Mucosa of gallbladder (tissue), 1 donor: ENCODE measurements at places on chromosomes 1 and 21.

DNA sequence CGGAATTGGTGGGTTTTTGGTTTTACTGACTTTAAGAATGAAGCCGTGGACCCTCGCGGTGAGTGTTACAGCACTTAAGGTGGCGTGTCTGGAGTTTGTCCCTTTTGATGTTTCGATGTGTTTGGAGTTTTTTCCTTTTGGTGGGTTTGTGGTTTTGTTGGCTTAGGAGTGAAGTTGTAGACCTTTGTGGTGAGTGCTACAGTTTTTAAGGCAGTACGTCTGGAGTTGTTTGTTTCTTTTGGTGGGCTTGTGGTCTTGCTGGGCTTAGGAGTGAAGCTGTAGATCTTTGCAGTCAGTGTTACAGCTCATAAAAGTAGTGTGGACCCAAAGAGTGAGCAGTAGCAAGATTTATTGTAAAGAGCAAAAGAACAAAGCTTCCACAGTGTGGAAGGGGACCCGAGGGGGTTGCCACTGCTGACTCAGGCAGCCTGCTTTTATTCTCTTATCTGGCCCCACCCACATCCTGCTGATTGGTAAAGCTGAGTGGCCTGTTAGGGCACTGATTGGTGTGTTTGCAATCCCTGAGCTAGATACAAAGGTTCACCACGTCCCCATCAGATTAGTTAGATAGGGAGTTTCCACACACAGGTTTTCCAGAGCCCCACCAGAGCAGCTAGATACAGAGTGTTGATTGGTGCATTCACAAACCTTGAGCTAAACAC is 20.9 kb downstream of the HENMT1 start:
- DNase-seq, result no peak

DNA sequence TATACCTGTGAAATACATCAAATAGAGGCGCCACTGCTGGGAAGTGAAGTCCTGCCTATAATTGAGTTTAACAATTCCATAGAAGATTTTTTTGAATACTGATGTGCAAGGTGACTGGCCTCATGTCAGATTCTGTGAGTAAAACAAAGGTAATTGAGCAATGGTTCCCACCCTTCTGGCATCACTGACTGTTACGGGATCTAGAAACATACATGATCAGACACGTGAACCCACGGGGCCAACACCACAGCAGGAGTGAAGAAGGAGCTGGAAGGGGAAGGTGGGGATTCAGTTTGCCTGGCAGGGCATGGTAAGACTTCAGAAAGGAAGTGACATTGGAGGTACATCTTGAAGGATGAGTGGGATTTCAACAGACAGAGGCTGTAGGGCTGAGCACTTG is 270.2 kb downstream of the DISC1 start:
- DNase-seq, result no peak

DNA sequence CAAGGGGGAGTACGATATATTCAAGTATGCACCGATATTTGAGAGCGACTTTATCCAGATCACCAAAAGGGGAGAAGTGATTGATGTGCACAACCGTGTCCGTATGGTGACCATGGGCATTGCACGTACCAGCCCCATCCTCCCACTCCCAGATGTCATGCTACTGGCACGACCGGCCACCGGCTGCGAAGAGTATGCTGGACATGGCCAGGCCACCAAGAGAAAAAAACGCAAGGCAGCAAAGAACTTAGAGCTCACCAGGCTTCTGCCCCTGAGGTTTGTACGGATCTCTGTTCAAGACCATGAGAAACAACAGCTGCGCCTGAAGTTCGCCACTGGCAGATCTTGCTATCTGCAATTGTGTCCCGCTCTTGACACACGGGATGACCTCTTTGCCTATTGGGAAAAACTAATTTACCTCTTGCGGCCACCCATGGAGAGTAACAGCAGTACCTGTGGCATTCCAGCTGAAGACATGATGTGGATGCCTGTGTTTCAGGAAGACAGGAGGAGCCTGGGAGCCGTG is 16.5 kb downstream of the ATF3 start:
- DNase-seq, result no peak

GRCh38 chr1:3707298-3707938 is 44.8 kb upstream of the CCDC27 start:
- no peak for DNase-seq

GRCh38 chr1:181111559-181111958 is 23.1 kb downstream of the IER5 start:
- DNase-seq, result no peak

DNA sequence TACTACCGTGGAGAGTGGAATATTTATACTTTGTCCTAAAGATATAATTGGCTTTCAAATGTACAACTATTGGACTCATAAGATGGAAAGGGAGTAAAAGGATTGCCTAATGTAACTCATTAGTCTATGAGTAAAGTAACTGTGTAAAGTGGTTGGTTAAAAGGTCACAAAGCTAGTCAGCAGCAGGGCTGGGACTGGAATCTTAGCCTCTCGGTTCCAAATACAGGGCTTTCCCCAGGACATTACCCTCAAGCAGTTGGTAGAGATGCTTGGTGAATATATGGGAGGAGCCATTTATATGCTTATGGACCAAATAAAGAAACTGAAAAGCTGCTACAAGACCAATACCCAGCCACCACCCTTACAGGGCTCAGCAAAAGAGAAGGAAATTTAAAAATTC is 283.7 kb downstream of the HLX start:
- DNase-seq, result no peak

DNA sequence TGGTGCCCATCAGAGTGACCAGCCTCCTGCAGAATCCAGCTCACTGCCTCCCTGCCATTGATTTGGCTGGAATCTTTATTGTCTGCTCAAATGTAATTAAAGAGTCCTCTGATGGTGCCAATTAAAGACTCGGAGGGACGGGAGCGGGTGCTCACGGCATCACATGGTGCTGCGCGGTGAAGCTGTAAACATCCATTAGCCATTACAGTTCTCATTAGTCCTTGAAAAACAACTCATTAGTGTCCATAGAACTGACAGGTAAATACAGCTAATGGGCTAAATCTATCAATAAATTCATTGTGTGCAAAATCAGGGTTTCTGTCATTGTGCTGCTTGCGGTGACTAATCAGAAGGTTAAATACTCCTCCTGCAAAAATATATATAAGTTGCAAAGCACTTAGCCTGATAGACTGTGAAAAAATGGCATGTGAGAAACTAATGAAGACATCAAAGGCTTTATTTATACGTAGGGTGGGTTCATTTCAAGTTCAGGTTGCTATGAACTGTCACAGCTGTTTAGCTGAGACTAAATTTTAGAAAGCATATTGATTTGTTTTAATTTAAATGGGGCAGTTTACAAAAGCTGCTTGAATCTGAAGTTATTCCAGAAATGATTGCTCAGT is 289.8 kb upstream of the POU3F1 start:
- no peak for DNase-seq

GRCh38 chr1:30697571-30698376 is 25.6 kb downstream of the MATN1 start:
- DNase-seq, result no peak

GRCh38 chr21:41032541-41032940 is 135.4 kb upstream of the BACE2 start:
- DNase-seq, result no peak
